Upper lobe of right lung (tissue), 1 donor: ENCODE measurements at places on chromosomes 12 and 14.

DNA sequence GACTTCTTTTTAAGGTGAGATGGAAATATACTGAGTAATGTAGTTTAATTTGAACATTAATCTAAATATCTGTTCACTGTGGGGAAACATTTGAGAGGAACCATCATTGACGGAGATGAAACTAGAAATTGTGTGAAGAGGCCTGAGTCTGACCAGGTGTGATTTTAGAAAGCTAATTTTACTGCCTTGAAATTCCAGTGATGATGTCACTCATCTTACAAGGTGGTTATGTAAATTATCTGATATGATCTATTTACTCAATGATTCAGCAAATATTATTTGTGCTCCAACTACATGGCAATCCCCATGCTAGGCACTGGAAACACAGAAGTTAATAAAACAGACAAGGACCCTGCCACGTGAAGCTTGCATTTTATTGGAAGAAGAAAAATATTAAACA, 435.7 kb upstream of the DCN start:
- no peak for DNase-seq

DNA sequence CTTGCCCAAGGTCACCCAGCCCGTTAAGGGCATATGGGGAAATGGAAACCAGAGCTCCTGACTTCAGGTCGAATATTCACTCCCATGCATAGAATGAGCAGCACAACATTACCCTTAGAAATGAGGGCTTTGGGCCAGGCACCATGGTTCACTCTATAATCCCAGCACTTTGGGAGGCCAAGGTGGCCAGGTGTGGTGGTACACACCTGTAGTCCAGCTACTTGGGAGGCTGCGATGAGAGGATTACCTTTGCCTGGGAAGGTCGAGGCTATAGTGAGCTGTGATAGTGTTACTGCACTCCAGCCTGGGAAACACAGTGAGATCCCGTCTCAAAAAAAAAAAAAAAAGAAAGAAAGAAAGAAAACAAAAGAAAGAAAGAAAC, 341.0 kb upstream of the TMPO start:
- DNase-seq = no peak

DNA sequence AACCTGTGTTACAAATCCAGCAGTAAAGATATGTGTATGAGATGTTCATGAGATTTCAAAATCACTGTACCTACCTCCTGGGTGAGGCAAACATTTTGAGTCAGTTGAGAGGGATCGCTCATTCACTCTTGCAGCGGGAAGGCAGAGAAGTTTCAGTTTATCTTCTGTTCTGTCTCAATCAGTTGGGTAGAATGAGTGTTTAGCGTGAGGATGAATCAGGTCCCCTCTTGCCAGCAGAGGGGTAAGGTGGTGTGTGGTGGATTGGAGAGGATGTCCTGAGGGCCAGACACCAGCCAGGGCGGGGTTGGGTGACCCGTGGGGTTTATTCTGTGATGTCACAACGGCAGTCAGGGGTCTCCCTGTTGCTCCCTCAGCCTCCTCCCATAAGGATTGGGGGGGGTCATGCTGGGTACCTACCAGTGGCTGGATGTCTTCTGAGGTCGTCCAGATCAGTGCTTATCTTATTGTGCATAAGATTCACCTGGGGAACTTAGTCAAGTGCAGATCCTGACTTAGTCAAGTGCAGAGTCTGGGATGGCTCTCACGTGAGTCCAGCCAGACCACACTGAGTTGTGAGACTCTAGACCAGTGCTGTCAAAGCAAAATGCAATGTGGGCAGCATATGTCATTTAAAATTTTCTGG, at the start of gene GSG1:
Gene GSG1, minus strand, starts transcription at position 277 of the 643 bp plus-strand sequence. Its CDS starts 155 bp downstream, at position 122.
- no peak for DNase-seq

GRCh38 chr12:122929812-122930211, 33.9 kb upstream of the VPS37B start:
- no peak for DNase-seq

DNA sequence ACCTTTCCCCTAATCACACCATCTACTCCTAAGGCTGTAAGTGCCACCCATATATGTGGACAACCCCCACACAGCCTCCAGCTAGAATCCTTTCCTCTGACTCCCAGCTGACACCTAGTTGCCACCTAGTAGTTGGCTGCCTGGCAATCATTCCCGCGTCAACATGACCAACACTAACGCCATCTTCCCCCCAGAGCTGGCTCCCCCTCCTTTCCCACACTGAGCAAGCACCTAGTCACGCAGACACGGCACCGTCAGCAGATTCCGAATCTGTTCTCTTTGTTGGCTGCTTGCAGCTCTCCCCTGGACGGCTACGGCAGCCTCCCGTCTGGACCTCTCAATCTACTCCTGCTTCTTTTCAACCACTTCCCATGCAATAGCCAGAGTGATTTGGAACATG, 27.7 kb downstream of the UBR7 start:
- peak; percentile 42 for DNase-seq
